ENCODE measurements at places on chromosomes 5 and 9. TPM values are rescaled to one million over a fixed set of nuclear protein-coding genes. Genes with fewer than 3 reads are reported as not detected.

- no peak overlapping the region for H3K27ac ChIP-seq
- no peaks in the 10 kb centered on the region for H3K4me1 ChIP-seq
- H3K4me3 ChIP-seq = no peak overlapping the region
- no peak for DNase-seq
Observed at GRCh38 chr9:1415146-1415545, 365.0 kb downstream of the DMRT2 start.

GRCh38 chr5:149447373-149448367 lies 68.6 kb upstream of the IL17B start:
- no peak overlapping the region for H3K4me3 ChIP-seq
- H3K36me3 ChIP-seq = no peaks in the 10 kb centered on the region
- H3K27me3 ChIP-seq = no peaks in the 10 kb centered on the region
- DNase-seq = no peak

The LIFR gene
- total RNA-seq = 67.6 TPM

GRCh38 chr5:180119031-180119902 lies 47.7 kb upstream of the RNF130 start:
- no peaks in the 10 kb centered on the region for H3K27me3 ChIP-seq
- no peak overlapping the region for H3K4me3 ChIP-seq
- H3K4me1 ChIP-seq = no peaks in the 10 kb centered on the region
- no peaks in the 10 kb centered on the region for H3K36me3 ChIP-seq
- no peak overlapping the region for H3K27ac ChIP-seq
- peak; percentile 35 for DNase-seq

The TYRP1 gene
- 1.0 TPM for total RNA-seq

DNA sequence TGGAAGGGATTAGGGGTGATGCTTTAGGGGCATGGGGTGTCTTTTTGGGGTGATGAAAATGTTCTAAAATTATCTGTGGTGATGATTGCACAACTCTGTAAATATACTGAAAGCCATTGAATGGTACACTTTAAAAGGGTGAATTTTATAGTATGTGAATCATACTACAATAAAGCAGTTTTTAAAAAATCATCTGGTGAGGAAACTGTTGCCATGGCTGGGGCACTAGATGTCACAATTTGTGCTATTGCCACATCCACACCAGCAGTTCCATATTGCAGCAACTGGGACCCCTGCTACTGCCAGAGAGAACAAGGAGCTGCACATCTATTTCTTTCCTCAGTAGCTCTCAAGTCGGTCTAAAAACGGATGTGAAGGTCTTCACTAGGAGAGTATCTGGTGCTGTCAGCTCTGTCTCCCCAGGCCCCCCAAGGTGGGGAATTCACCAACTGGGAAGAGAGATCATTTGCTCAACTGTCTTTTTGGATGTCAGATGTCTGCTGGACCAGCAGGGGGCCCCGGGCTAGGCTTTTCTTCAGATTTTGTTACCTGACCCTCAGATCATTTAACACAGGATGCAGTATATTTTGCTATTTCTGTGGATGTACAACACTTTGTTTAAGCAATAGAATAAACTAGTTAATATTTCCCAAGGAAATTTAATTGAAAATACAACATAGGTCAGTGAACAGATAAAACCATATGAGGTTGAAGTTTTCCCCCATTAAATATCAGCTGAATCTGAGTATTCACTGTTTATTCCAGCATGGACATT lies 13.2 kb downstream of the CMYA5 start:
- no peaks in the 10 kb centered on the region for H3K27me3 ChIP-seq
- no peak overlapping the region for H3K4me3 ChIP-seq
- H3K4me1 ChIP-seq = no peaks in the 10 kb centered on the region
- no peaks in the 10 kb centered on the region for H3K36me3 ChIP-seq

GRCh38 chr9:117835798-117836197 lies 131.6 kb downstream of the TLR4 start:
- DNase-seq = no peak
- H3K27me3 ChIP-seq = no peaks in the 10 kb centered on the region
- H3K4me3 ChIP-seq = no peak overlapping the region
- no peak overlapping the region for H3K27ac ChIP-seq
- H3K4me1 ChIP-seq = no peaks in the 10 kb centered on the region

- no peak overlapping the region for H3K4me3 ChIP-seq
- no peak overlapping the region for H3K27ac ChIP-seq
- H3K27me3 ChIP-seq = no peaks in the 10 kb centered on the region
- H3K4me1 ChIP-seq = peaks cover 2% of the 10 kb centered on the region
Observed at GRCh38 chr9:36074870-36075532, 38.3 kb downstream of the RECK start.

GRCh38 chr5:18652404-18653215 lies 1018.4 kb downstream of the TAF11L14 start:
- no peak overlapping the region for H3K27ac ChIP-seq
- H3K4me1 ChIP-seq = no peaks in the 10 kb centered on the region
- no peak overlapping the region for H3K4me3 ChIP-seq
- no peaks in the 10 kb centered on the region for H3K36me3 ChIP-seq

DNA sequence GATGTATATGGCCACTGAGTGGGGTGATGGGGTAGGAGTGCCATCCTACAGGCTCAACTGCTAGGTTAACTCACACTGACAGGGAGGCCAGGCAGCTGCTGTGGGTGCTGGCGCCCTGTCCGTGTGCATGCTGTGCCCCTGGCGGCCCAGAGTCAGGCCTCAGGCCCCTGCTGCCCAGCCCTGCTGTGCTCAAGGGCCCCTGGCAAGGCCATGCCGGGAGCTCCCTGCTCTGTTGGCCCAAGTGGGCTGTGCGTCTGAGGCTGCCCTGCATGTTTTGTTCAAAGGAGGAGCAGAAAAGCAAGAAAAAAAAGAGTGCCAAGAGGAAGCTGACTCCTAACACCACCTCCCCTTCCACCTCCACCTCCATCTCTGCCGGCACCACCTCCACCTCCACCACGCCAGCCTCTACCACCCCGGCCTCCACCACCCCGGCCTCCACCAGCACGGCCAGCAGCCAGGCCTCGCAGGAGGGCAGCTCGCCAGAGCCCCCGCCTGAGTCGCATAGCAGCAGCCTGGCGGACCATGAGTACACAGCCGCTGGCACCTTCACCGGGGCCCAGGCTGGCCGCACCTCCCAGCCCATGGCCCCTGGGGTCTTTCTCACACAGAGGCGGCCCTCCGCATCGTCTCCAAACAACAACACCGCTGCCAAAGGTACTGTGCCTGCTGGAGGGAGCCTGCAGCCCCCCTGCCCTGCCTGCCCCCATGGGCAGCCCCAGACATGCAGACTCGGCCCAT lies 100.1 kb downstream of the PHF2 start:
- H3K4me1 ChIP-seq = no peaks in the 10 kb centered on the region
- no peaks in the 10 kb centered on the region for H3K36me3 ChIP-seq
- peak; percentile 71 for DNase-seq
- H3K4me3 ChIP-seq = no peak overlapping the region
- H3K27me3 ChIP-seq = no peaks in the 10 kb centered on the region

DNA sequence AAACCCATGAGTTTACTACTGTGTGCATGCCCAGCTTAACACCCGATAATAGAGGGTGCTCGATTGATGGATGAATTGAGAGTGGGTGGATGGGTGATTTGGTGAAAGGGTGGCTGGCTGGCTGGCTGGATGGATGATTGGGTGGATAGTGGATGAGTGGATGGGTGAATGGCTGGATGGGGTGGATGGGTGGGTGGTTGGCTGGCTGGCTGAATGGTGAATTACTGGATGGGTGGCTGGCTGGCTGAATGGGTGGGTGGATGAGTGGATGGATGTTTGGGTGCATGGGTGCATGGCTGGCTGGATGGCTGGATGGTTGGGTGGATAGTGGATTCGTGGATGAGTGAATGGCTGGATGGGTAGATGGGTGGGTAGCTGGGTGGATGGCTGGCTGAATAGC lies 201.1 kb downstream of the IRX1 start:
- no peaks in the 10 kb centered on the region for H3K4me1 ChIP-seq
- H3K27ac ChIP-seq = no peak overlapping the region
- H3K27me3 ChIP-seq = no peaks in the 10 kb centered on the region
- no peak overlapping the region for H3K4me3 ChIP-seq

The ZFP2 gene
- total RNA-seq = 3.4 TPM

DNA sequence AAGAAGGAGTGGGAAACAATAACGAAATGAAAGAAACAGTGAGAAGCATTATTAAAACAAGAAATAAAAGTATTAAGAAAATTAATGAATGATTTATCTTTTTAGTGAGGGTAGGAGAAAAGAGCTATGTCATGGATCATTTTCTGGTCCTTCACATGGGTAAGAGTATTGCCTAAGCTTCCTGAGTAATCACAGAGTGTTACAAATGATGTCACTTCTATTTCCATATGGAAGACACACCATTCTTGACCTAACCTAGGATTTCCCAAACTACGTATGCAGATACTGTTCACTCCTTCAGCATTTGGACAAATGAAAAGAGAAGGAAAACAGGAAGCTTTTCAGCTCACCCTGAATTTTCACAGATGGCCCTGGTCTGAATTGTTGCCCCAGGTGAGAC lies 3.3 kb upstream of the TSLP start:
- H3K27ac ChIP-seq = no peak overlapping the region
- H3K4me1 ChIP-seq = no peaks in the 10 kb centered on the region
- H3K36me3 ChIP-seq = no peaks in the 10 kb centered on the region
- H3K4me3 ChIP-seq = no peak overlapping the region
- DNase-seq = no peak

Measured in aorta (tissue), 5 donors.